NCI-H526 treated with DMSO at 0.1 percent for 48 hours (cell line): ENCODE measurements at places on chromosomes 4 and X.
A peak's percentile ranks its signal among the peaks of the same experiment; 100 is the strongest.

GRCh38 chr4:172892300-172892699 lies 276.3 kb upstream of the GALNT7 start:
- no peak for DNase-seq

GRCh38 chr4:15260758-15261157 lies 167.1 kb upstream of the C1QTNF7 start:
- no peak for DNase-seq

GRCh38 chr4:5032813-5033212 lies 13.6 kb upstream of the CYTL1 start:
- DNase-seq, result no peak

- peak; percentile 13 for DNase-seq
Observed at GRCh38 chr4:121951521-121952110, at the start of gene TRPC3. Gene TRPC3 (minus strand): TSS chr4:121952060. CDS start chr4:121951680, 380 bp downstream.

DNA sequence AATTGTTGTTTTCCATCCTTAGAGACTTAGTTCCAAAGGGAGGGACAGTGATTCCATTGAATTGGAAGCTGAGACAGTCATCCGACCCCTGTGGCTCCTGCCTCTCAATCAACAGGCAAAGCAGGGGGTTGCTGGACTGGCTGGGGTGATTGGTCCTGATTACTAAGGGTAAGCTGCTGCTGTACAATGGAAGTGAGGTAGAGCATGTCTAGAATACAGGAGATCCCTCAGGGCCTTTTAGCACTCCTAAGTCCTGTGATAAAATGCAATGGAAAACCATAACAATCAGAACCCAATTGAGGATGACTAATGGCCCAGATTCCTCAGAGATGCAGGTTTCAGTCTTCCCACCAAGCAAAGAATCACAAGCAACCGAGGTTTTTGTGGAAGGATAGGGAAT lies 127.6 kb downstream of the AASDH start:
- DNase-seq, result no peak

DNA sequence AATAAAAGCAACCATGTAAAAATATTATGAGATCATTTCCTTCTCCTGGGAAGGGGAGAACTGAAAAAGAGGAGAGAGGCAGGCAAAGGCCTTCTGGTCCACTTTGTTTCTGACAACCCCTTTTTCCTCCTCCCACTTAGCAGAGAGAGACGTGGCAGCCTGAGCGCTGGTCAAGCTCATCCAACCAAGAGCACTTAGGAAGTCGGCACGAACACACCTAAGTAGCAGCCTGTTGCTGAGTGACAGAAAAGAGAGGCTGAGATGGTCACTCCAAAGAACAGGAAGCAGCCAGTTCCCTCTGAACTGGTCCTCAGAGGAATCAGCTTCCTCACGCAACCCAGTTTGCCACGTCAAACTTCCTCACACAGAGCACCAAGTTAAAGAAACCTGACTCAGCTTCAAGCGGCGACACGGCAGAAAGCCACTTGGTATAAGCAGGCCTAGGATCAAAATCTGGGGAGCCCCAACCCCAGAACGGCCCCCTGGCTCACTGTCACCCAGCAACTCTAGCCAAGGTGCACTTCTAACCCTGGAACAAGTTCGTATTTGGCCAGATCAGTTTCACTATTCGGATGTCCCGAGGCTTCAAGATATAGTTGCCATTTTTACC lies 861 bp downstream of the SEC24D start:
- DNase-seq, result no peak
